ENCODE measurements at places on chromosomes 3 and 15.

DNA sequence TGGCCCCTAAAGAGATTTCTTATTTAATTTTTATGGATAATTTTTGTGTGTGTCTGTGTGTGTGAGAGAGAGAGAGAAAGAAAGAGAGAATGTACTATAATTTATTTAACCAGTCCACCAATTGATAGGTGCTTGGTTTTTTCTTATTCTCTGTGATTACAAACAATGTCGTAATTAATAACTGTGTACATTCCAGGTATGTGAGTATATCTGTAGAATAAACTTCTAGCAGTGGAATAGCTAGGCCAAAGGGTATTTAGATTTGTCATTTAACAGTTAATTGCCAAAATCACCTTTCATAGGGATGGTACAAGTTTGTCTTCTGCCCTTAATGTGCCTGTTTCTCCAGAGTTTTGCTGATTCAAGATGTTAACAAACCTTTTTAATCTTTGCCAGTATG is 35.3 kb downstream of the FOXL2 start:
- DNase-seq: no peak

DNA sequence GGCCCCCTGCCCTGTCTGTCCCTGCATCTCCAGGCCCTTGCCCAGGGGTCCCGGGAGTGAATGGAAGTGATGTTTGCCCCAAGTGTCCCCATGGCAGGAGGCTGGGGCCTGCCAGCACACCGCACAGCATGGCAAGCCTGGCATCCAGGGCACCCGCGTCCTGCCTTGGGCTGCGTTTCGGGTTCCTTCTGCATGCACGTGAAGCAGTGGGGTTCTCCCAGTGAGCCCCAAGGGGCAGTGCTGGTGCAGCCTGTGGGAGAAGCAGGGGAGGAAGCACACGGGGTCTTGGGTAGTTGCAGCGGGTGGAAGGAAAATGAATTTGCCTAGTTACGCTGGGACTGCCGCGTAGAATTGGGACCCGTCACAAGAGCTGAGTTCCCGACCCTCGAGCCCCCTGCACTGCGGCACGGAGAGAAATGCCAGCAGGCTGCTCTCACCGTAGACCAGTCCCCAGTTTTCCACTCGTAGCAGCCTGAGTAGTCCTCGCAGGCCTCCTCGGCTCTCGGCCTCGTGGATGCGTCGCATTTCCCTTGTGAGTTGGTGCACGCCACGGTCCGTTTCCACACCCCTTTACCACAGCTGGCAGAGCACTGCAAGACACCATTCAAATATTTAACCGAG is 259.5 kb upstream of the LYSMD4 start:
- DNase-seq: no peak

DNA sequence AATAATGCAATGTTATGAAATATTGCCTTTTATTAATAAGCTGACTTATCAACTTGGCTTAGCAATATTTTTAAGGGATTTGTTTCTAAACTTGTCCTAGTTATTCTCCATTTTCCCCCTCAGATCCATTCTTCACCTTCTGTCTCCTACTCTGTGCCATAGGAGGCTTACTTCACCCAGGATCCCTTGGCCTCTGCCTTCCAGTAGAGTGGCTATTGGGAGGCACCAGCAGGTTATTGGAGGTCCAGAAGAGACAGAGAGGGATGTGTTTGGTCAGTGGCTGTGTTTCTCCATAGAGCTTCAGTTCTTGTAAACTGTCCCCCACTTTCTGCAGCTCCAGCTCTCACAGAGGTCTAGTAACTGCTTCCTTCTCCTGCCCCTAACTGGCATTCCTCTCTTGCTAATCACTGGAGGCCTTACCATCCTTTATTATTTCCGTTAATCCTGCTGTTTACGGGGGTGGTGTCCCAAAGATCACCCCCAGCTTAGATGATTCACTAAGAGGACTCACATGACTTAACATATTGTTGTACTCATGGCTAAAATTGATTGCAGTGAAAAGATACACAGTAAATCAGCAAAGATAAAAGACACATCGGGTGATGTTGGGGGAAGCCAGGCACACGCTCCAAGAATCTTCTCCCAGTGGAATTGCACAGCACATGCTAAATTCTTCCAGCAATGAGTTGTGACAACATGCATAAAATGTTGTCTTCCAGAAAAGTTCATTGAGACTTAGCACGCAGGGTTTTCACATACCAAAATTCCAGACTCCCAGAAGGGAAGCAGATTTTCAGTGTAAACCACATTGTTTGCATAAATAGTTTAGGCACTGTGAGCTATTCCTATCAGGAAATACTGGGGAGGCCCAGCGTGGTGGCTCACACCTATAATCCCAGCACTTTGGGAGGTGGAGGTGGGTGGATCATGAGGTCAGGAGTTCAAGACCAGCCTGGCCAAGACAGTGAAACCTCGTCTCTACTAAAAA is 67.5 kb downstream of the RPL22L1 start:
- no peak for DNase-seq

DNA sequence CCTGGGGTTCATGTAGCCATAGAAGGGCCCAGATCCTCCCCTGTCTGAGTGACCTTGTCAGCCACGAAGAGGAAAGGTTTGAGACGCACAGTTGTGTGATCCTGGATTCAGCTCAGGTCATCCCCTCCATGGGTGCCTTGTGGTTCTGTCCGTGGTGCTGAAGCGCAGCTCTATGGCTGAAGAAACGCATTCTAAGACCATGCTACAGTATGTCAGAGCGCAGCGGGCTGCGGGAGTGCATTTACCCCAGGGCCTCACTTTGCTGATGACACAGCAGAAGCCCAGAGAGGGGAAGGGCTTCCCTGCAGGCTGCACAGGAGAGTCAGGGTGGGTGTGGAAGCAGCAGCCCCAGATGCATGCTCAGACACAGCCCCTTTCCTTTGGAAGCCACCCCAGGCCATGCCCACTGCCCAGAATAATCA is 68.8 kb upstream of the IQSEC1 start:
- no peak for DNase-seq

- DNase-seq: no peak
These were observed 13.8 kb upstream of the PLD1 start for GRCh38 chr3:171824116-171824515.

DNA sequence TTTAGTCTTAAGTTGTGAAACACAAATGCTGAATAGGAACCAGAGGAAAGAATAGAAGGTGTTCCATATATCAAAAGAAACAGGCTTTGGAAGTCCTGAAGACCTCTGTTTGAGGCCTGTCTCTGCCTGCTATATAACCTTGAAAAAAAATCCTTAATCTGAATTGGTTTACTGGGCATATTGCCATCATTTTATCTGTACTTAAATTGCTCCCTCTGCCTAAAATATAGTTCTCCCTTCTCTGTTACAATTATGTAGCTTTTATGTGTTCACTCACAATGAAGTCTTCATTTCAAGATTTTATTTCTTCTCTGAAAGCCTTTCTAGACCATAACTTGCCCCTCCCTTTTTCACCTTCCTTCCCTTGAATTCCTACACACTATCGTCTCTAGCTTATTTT is 21.2 kb downstream of the ARL13B start:
- no peak for DNase-seq

DNA sequence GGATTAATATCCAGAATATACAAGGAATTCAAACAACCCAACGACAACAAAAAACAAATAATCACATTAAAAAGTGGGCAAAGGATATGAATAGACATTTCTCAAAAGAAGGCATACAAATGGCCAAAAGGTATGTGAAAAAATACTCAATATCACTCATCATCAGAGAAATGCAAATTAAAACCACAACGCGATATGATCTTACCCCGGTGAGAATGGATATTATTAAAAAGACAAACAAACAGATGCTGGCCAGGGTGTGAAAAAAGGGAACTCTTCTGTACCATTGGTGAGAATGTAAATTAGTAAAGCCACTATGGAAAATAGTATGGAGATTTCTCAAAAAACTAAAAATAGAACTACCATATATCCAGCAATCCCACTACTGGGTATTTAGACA is 43.5 kb upstream of the MEF2A start:
- no peak for DNase-seq

GRCh38 chr15:57500979-57501576 is 90.6 kb upstream of the MYZAP start:
- no peak for DNase-seq

GRCh38 chr3:43872901-43873300 is 182.2 kb downstream of the ABHD5 start:
- no peak for DNase-seq
